ENCODE measurements at places on chromosomes 6 and 20. TPM values are rescaled to one million over a fixed set of nuclear protein-coding genes. Genes with fewer than 3 reads are reported as not detected.

The GABRR2 gene
- 2.1 TPM for total RNA-seq

DNA sequence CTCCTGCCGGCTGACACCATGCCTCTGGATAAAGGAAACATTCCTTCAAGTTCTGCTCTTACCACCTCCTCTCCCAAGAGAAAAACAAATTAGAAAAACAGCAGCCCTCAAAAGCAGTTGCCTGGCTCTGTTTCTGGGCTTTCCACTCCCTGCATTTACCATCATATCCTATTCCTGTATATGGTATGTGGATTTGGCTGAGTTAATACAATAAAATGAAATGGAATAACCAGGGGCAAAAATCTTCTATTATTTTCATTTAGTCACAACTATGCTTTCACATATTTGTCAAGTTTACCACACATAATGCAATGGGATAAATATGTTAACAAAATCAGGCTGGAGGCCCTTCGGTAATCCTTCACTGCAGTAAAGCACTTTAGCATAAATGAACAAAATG lies 34.3 kb downstream of the COL12A1 start:
- no peak for DNase-seq

The SOBP gene
- total RNA-seq, result 21.4 TPM

- DNase-seq, result peak; percentile 51
These were observed 5.2 kb downstream of the SIRPA start for GRCh38 chr20:1900321-1900801.

DNA sequence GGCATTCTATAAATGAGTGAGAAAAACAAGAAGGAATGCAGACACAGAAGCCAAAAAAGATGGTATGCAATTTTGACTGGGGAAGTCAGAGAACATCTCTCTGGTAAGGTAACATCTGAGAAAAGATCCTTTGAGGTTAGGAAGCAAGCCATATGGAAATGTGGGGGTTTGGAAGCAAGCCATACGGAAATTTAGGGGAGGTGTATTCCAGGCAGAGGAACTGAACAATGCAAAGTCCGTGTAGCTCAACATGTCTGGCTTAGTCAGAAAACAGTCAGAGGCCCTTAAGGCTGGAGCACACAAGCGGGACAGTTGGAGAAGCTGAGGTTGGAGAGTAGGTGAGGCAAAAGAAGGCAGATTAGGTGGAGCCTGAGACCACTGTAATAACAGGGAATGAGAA lies 35.3 kb downstream of the RALGAPA2 start:
- DNase-seq, result no peak

All from thyroid gland (tissue), 4 donors.